Activated naive CD8-positive, alpha-beta T cell treated with anti-CD3 and anti-CD28 coated beads, Interleukin-2, amount 10 ng/mL, durations not matched to agents 7 days and 5 days (primary cell): ENCODE measurements at places on chromosomes 13 and 19. TPM values are rescaled to one million over a fixed set of nuclear protein-coding genes. Genes with fewer than 3 reads are reported as not detected.

- no peak overlapping the region for H3K4me3 ChIP-seq
- DNase-seq = no peak
- no peaks in the 10 kb centered on the region for H3K36me3 ChIP-seq
- no peak overlapping the region for H3K27ac ChIP-seq
- no peaks in the 10 kb centered on the region for H3K4me1 ChIP-seq
Measured at GRCh38 chr13:96632536-96633320, 361.5 kb downstream of the OXGR1 start.

DNA sequence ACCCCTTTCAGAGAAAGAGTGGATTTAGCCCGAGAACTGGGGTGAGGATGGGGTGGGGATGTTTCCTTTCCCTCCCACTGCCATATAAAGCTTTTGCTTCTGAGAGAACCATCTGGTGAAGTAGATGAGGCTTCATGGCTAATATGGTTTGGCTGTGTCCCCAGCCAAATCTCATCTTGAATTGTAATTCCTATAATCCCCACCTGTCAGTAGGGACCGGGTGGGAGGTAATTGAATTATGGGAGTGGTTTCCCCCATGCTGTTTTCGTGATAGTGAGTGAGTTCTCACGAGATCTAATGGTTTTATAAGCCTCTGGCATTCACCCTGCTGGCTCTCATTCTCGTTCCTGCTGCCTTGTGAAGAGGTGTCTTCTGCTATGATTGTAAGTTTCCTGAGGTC, 270.9 kb downstream of the LMO7 start:
- H3K4me1 ChIP-seq = no peaks in the 10 kb centered on the region
- peaks cover 4% of the 10 kb centered on the region for H3K27me3 ChIP-seq
- no peak overlapping the region for H3K4me3 ChIP-seq
- H3K27ac ChIP-seq = no peak overlapping the region
- no peaks in the 10 kb centered on the region for H3K36me3 ChIP-seq
- DNase-seq = no peak

- H3K36me3 ChIP-seq = no peaks in the 10 kb centered on the region
- no peaks in the 10 kb centered on the region for H3K27me3 ChIP-seq
- DNase-seq = no peak
- H3K27ac ChIP-seq = no peak overlapping the region
- H3K4me3 ChIP-seq = no peak overlapping the region
Measured at GRCh38 chr19:29806098-29806866, 5.5 kb upstream of the CCNE1 start.

GRCh38 chr19:8610936-8611300, 403 bp upstream of the ADAMTS10 start:
- no peak overlapping the region for H3K27ac ChIP-seq
- no peaks in the 10 kb centered on the region for H3K36me3 ChIP-seq
- DNase-seq = no peak
- no peak overlapping the region for H3K4me3 ChIP-seq

The ZNF57 gene
- total RNA-seq = 5.7 TPM

The CD22 gene
- total RNA-seq = 1.7 TPM

GRCh38 chr13:109693213-109693612, 93.2 kb downstream of the IRS2 start:
- H3K4me3 ChIP-seq = no peak overlapping the region
- no peaks in the 10 kb centered on the region for H3K36me3 ChIP-seq
- H3K4me1 ChIP-seq = no peaks in the 10 kb centered on the region
- no peak overlapping the region for H3K27ac ChIP-seq
- DNase-seq = no peak

GRCh38 chr13:40819797-40820315, 30.4 kb downstream of the SLC25A15 start:
- DNase-seq = no peak
- H3K27me3 ChIP-seq = no peaks in the 10 kb centered on the region
- no peak overlapping the region for H3K4me3 ChIP-seq
- no peak overlapping the region for H3K27ac ChIP-seq

- H3K27me3 ChIP-seq = no peaks in the 10 kb centered on the region
- H3K36me3 ChIP-seq = no peaks in the 10 kb centered on the region
- no peaks in the 10 kb centered on the region for H3K4me1 ChIP-seq
- no peak overlapping the region for H3K27ac ChIP-seq
Measured at GRCh38 chr19:23527797-23528196, 132.5 kb upstream of the ZNF91 start.

The CAMSAP3 gene
- 0.50 TPM for total RNA-seq

The GPX4 gene
- 206 TPM for total RNA-seq
